ENCODE measurements at places on chromosomes 12 and 14. TPM values are rescaled to one million over a fixed set of nuclear protein-coding genes. Genes with fewer than 3 reads are reported as not detected.

Gene NEUROD4
- total RNA-seq: not detected

Gene NKX2-1
- total RNA-seq: not detected

Gene CLEC1B
- total RNA-seq: 21.1 TPM

Gene FCF1
- total RNA-seq: 39.5 TPM

Gene CORO1C
- 13.3 TPM for total RNA-seq
